Amniotic epithelial cell (primary cell): ENCODE measurements at places on chromosomes 4 and X.

GRCh38 chrX:119062750-119063374, 9.9 kb upstream of the CT47C1 start:
- peak; percentile 10 for DNase-seq

- DNase-seq = no peak
Measured at GRCh38 chr4:26542991-26543390, 40.9 kb upstream of the TBC1D19 start.

- no peak for DNase-seq
Measured at GRCh38 chr4:11261066-11261850, 167.4 kb downstream of the HS3ST1 start.

DNA sequence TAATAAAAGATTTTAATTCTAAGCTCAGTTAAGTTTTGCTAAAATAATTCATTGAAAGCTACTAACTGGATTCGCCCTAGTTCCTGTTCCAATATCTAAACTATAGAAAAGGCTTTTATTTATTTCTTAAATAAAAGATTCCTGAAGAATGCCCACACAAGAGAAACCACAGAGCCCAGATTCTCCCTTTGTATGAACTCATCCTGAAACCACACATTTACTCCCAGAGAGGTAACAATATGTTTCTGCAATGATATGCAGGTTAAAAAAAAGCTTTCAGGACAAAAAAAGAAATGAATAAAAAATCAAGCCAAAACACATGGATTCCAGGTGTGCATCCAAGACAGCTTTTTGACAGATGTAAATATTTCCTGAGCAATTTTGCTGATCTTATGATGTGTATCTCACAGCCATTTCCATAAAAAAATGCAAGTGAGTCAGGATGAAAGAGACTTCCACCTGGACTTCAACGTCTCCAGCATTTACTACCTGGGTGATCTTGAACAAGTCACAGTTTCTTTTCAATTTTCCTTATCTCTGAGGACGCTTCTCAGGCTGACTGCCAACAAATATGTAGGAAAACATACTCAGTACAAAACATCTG, 234.4 kb upstream of the FAT1 start:
- peak; percentile 31 for DNase-seq

DNA sequence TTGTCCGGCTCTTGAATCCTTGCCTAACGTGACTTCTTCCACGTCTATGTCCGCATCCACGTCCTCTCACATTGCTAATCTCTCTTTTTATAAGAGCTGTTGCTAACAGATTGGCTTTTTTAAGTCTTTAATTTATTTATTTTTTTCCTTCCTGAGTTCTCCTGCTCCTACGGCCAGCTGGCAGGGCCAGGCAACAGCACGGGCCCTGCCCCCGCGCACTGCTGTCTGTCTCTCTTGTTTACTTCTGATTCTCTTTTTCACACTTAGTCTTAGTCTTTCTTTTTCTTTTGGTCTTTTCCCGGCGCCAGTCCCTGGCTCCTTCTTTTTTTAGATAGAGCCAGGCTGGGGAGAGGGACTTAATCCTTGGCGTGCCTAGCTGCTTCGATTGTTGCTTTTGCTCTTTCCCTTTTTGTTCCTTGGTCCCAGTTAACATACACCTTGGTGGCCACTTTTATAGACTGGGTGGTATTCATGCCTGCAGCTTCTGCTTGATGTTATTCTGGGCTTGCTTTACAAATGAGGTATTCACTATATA, 53.2 kb upstream of the RBMX start:
- DNase-seq = no peak

- DNase-seq = no peak
Measured at GRCh38 chr4:165788686-165789463, 84.2 kb upstream of the TLL1 start.

GRCh38 chr4:55121246-55121645, 4.1 kb downstream of the KDR start:
- peak; percentile 56 for DNase-seq

GRCh38 chr4:153517159-153517558, 51.0 kb downstream of the TMEM131L start:
- no peak for DNase-seq

DNA sequence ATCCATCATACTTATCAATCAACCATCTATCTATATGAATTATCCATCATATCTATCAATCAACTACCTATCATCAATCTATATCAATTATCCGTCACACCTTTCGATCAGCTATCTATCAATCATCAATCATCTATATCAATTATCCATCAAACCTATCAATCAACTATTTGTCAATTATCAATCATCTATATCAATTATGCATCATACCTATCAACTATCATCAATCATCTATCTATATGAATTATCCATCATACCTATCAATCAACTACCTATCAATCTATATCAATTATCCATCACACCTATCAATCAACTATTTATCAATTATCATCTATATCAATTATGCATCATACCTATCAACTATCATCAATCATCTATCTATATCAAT, 70.6 kb upstream of the PPP2R3B start:
- DNase-seq = no peak

DNA sequence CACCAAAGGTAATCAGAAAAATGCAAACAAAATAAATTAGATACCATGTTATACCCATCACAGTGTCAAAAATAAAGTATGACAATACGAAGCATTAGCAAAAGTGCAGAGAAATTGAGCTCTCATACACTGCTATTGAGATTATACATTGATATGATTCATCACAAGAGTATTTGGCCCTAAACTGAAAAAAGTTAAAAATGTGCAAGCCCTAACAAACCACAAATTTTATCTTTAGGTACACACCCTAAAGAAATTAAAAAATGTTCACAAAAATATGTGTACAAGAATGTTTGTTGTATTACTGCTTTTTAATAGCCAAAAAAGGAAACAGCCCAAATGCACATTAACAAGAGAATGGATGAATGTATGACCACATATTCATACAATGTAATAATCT, 137.9 kb upstream of the MAGEA10 start:
- no peak for DNase-seq

DNA sequence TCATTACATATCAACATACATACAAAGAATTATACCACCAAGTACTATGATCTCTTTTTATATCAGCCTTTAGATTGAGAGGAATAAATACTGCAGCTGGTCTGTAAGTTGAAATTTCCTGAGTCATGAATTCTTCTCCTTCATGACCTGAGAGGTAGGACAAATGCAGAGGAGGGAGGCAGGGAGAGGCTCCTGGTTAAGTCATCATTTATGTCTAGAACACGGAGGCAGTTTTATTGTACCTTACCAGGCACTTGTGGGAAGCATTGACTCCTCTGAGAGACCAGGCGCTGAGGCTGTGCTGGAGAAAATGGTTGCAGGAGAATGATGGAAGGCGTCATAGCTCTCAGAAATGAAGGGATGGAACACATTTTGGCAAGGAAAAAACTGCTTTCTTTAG, 12.5 kb upstream of the CASK start:
- no peak for DNase-seq

GRCh38 chr4:128757712-128758111, 51.8 kb upstream of the JADE1 start:
- DNase-seq = no peak

- DNase-seq = peak; percentile 46
Measured at GRCh38 chrX:74232859-74233258, 71.1 kb upstream of the ZCCHC13 start.

DNA sequence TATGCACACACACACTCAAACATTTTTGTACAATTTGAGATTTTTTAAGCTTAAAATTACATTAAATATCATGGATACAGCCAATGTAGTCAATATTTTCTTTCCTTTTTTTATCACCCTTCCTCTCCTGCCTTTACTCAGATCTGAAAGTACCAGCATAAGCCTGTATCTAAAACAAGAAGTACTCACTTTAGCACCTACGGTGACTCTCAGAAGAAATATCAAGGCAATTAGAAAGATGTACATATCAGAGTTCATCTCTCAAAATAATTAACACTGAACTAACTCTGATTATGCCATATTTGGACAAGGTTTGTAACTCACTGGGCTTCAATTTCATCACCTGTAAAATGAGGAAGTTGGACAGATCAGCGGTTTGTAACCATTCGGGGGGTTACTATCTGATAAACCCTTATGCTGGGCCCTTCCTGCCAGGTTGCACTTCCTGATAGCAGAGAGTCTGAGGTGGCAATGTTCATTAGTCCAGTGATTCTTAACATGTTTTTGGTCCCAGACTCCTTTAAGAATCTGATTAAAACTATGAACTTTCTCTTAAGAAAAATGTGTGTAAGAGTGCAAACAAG, 5.7 kb upstream of the GPR174 start:
- DNase-seq = no peak
